ENCODE measurements at places on chromosomes 12 and 14. TPM values are rescaled to one million over a fixed set of nuclear protein-coding genes. Genes with fewer than 3 reads are reported as not detected.

AQP5 gene
- total RNA-seq = 0.92 TPM

DNA sequence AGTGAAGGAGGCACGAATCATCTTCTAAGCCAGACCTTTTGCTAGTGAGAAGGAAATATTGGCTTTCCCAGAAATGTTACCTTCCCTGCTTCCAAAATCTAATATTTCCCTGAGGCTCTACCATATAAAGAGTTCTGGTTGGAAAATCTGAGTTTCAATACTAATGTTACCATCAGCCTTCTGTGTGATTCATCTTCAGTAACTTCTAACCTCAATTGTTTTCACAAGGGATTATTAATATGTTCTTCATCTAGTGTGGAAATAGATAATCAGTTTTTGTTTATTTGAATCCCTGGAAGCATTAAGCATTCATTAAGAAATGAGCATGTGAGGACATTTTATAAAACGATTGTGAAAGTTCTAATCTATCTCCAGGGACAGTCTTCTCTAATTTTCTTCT lies 720.9 kb downstream of the AACS start:
- H3K27me3 ChIP-seq = no peaks in the 10 kb centered on the region
- no peak overlapping the region for H3K4me3 ChIP-seq
- H3K4me1 ChIP-seq = no peaks in the 10 kb centered on the region
- no peaks in the 10 kb centered on the region for H3K36me3 ChIP-seq
- DNase-seq = no peak

DNA sequence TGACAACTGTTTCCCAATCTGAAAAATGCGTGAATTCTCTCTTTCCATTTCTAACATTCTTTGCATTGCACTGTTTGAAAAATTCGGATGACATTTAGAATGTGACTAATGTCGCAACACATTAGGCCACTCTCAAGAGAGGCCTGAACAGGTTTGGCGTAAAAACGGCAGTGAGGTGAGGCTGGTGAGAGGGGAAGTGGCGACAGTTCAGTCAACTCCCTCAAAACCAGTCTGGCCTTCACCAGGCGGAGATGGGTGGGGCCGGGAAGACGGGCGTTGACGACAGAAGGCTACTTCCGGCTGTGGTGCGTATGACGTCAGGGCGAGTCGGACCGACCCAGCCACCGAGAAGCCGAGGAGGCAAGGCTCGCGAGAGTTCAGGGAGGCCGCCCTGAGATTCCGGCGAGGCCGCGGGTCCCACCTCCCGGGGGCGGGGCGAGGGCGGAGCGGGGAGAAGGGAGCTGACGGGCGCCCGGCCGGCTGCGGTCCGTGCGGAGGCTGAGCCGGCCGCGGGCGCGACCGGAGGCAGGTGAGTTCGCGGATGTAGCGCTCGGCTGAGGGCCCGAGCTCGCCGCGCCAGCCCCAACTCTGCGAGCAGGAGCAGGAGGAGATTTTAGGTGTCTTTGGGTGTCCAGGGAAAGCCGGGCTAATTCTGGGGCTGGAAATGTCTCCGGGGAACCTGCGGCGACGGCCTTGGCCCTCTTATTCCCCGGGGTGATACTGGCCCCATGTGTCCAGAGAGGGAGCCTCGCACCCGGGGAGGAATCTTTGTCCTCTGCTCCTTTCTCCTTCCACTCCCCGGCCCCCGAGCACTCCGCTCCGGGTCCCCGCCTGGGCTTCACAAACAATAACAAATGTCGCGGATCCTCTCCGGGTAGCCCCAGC lies at the start of gene STK38L:
STK38L (plus strand) TSS at position 483 of the 885 bp plus-strand sequence. CDS start 53,435 bp downstream, outside the sequence.
- H3K4me3 ChIP-seq = peak within 1 kb of the TSS; percentile 86
- no peaks in the 10 kb centered on the region for H3K36me3 ChIP-seq
- H3K4me1 ChIP-seq = peaks cover 3% of the 10 kb centered on the region

GRCh38 chr12:54991161-54991990 lies 6.8 kb upstream of the TESPA1 start:
- no peaks in the 10 kb centered on the region for H3K27me3 ChIP-seq
- no peaks in the 10 kb centered on the region for H3K36me3 ChIP-seq
- H3K4me3 ChIP-seq = no peak overlapping the region
- peaks cover 4% of the 10 kb centered on the region for H3K4me1 ChIP-seq
- no peak for DNase-seq

ST8SIA1 gene
- total RNA-seq = 2.3 TPM

TBC1D30 gene
- 2.0 TPM for total RNA-seq

SYNDIG1L gene
- total RNA-seq = not detected

DIO2 gene
- 2.6 TPM for total RNA-seq

REM2 gene
- total RNA-seq = 1.1 TPM

DNA sequence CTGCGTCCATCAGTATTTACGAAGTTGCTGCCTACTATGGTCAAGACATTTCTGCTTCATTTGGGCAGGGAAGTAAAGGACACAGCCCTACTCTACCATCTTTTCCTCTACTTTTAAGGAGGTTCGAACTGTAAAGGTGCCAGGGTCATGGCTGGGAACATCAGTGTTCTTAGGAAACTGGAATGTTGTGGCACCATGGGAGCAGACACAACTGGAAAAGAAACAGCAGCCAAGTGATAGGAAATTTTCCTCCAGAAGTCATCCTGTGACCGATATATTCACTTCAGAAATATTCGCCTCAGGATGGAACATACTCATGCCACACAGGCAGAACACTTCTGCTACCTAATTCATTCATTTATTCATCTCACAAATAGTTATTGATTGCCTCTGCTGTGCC lies 104.4 kb downstream of the ETV6 start:
- no peak overlapping the region for H3K27ac ChIP-seq
- peaks cover 9% of the 10 kb centered on the region for H3K4me1 ChIP-seq
- H3K36me3 ChIP-seq = no peaks in the 10 kb centered on the region
- no peak overlapping the region for H3K4me3 ChIP-seq

DNA sequence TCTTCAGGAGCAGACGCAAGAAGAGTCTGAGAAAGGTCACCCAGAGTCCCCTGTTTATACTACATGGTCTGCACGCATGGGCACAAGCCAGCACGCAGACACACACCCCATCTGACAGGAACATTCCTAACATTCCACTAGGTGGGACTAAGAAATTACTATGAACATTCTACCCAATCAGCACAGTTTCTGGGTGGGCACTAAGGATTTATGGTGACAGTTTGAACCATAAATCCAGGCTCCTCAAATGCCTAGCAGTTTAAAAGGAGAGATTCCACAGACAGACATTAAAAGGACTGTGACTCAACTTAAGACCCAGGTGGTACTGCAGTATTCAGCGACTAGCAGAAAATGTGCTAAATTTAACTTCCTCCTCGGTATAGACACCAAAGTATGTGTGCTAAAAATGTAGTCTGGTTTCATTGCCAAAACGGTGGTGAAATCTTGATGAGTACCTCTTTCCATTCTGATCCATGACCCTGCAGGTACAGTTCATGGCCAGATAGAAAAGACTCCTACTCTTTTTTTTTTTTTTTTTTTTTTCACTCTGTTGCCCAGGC lies 16.2 kb downstream of the ABHD4 start:
- H3K27me3 ChIP-seq = no peaks in the 10 kb centered on the region
- DNase-seq = no peak
- H3K36me3 ChIP-seq = no peaks in the 10 kb centered on the region
- no peak overlapping the region for H3K4me3 ChIP-seq
- H3K4me1 ChIP-seq = peaks cover 8% of the 10 kb centered on the region

- H3K4me3 ChIP-seq = no peak overlapping the region
- H3K36me3 ChIP-seq = no peaks in the 10 kb centered on the region
- peaks cover 7% of the 10 kb centered on the region for H3K4me1 ChIP-seq
Observed at GRCh38 chr14:52352061-52352491, 38.0 kb downstream of the PTGER2 start.

SCN8A gene
- total RNA-seq = 2.9 TPM

DNA sequence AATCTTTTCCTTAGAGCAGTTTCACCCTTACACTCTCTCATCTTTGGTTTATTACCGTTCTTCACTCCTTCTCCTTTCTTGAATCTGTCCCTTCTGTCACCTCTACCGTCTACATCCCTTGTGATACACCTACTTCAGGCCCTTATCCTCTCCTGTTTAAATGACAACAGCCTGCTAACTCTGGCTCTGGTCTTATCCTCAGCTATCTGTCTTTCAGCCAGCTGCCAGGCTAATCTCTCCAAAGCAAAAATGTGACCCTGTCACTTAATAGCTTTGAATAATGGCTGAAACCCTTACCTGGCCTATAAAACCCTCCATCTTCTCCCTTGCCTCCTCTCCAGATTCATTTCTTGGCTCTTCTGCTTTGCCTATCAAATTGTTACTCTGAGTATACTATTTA lies 32.3 kb downstream of the BEST3 start:
- H3K27me3 ChIP-seq = no peaks in the 10 kb centered on the region
- no peak for DNase-seq
- H3K27ac ChIP-seq = no peak overlapping the region
- H3K4me3 ChIP-seq = no peak overlapping the region

GRCh38 chr12:3227076-3227975 lies 150.1 kb downstream of the TSPAN9 start:
- no peak overlapping the region for H3K27ac ChIP-seq
- no peaks in the 10 kb centered on the region for H3K36me3 ChIP-seq
- no peak overlapping the region for H3K4me3 ChIP-seq
- no peak for DNase-seq
- H3K4me1 ChIP-seq = peaks cover 13% of the 10 kb centered on the region

AQP6 gene
- under 0.01 TPM for total RNA-seq

IL26 gene
- not detected for total RNA-seq

MGP gene
- 813 TPM for total RNA-seq

- DNase-seq = no peak
- no peaks in the 10 kb centered on the region for H3K27me3 ChIP-seq
- H3K4me1 ChIP-seq = peaks cover 42% of the 10 kb centered on the region
Observed at GRCh38 chr12:120230974-120231315, 30.0 kb upstream of the RPLP0 start.

DNA sequence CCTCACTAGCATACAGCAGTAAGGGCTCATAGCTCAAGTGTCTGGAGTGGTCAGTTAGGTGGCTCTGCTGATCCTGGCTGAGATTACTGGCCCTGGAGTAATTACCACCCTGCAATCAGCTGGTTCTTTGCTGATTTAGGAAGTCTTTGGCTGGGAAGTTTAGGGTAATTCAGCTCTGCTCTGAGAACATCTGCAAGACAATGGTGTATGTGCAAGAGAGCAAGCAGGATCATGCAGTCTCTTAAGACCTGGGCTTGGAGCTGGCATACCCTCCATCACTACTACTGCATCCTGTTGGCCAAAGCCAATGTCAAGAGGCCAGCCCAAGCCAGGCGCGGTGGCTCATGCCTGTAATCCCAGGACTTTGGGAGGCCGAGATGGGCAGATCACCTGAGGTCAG lies 159.0 kb downstream of the NDUFA12 start:
- no peak for DNase-seq
- no peak overlapping the region for H3K4me3 ChIP-seq
- H3K36me3 ChIP-seq = no peaks in the 10 kb centered on the region
